HCT116 (cell line): ENCODE measurements at places on chromosomes 3 and 15. TPM values are rescaled to one million over a fixed set of nuclear protein-coding genes. Genes with fewer than 3 reads are reported as not detected.
A peak's percentile ranks its signal among the peaks of the same experiment; 100 is the strongest.

GRCh38 chr3:8884630-8885290 is 78.5 kb downstream of the RAD18 start:
- no peaks in the 10 kb centered on the region for H3K4me1 ChIP-seq
- H3K4me3 ChIP-seq, result no peak overlapping the region
- DNase-seq, result no peak
- no peaks in the 10 kb centered on the region for H3K27me3 ChIP-seq
- peaks cover 12% of the 10 kb centered on the region; the same call in 1 of the 2 replicates for H3K36me3 ChIP-seq

The GOLGA8J gene
- not detected for total RNA-seq

The NPAP1 gene
- total RNA-seq, result not detected

DNA sequence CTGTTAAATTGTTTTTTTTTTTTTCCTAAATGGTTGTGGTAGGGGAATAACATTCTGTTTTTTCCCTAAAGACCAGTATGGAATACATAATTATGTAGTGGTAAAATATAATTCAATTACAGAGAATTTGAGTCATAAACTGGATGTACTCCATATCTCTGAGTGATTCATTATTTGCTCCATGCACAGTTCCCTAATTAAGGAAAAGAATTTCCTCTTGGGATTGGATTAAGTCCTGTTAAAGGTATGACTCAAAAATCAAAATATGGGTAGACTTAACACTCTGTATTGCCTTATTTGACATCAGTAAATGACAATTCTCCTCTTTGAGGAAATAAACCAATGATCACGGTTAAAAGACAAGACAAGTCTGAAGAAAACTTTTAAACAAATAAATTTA is 78.0 kb upstream of the KCNH8 start:
- no peak for DNase-seq
- H3K4me1 ChIP-seq, result no peaks in the 10 kb centered on the region
- no peak overlapping the region for H3K4me3 ChIP-seq
- H3K27ac ChIP-seq, result no peak overlapping the region

DNA sequence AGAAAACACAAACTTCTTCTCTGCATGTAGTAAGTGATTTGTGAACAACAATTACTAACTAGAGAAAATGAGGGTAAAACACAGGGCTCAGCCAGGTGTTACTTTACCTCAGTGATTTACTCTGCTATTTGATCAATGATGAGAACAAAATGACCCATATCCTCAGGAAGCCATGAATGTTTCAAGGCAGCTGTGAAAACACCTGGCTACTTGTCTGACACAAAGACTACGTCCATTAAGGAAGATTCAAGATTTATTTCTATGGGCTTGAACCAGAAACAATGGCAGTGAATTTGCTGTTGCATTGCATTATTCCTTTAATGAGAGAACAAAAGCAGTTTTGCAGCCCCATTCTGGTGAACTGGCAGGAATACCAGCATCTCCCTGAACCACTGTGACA is 374.6 kb upstream of the ARL6 start:
- H3K4me3 ChIP-seq, result no peak overlapping the region
- H3K36me3 ChIP-seq, result no peaks in the 10 kb centered on the region
- no peaks in the 10 kb centered on the region for H3K27me3 ChIP-seq
- no peak for DNase-seq
- H3K4me1 ChIP-seq, result no peaks in the 10 kb centered on the region
- H3K27ac ChIP-seq, result no peak overlapping the region

The PRRT3 gene
- total RNA-seq, result 0.96 TPM

The GAP43 gene
- total RNA-seq, result not detected

DNA sequence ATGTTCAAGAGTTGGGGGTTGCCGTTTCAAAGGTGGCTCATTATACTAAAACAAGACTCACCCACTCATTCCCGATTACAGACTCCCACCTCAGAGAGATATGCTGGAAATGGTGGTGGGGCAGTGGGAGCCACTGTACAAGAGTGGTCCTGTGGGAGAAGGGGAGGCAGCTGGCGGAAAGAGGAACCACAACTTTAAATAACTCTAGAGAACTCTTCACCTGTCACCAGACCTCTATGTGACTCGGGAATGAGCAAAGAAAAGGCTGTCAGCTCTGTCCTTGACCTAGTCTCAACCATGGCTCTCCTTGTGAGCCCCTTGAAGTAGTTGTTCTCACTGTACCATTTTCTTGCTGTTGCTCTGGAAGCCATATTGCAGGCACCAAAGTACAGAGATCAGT is 293.8 kb downstream of the CHST2 start:
- no peak overlapping the region for H3K4me3 ChIP-seq
- no peaks in the 10 kb centered on the region for H3K36me3 ChIP-seq
- H3K27ac ChIP-seq, result no peak overlapping the region
- no peaks in the 10 kb centered on the region for H3K4me1 ChIP-seq

GRCh38 chr15:39583596-39584265 is 2.9 kb downstream of the THBS1 start:
- H3K4me3 ChIP-seq, result no peak overlapping the region
- H3K4me1 ChIP-seq, result peaks cover 29% of the 10 kb centered on the region
- DNase-seq, result no peak
- no peaks in the 10 kb centered on the region for H3K27me3 ChIP-seq
- H3K27ac ChIP-seq, result no peak overlapping the region

DNA sequence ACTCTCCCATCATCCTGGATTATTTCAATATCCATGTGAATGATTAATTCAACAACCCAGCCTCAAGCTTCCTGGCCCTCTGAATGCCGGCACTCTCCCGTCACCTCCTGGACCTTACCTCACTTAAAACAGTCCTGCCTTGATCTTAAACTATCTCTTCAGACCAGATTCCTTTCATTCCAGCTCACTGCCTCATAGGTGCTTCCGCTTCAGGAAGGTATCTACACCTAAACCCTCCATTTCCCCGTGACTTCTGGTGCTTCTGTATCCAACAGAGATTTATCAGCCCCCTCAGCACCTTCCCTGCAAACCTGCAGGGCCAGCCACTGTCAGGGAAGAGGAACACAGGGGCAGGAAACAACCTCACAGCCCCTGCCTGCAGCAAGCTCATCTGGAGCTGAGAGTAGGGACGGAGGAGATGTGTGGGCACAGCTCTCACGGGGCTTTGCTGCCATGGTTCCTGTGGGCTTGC is 98.9 kb upstream of the TJP1 start:
- DNase-seq, result peak; percentile 59
- H3K36me3 ChIP-seq, result no peaks in the 10 kb centered on the region
- peak overlapping the region; percentile 68 for H3K27ac ChIP-seq
- peaks cover 70% of the 10 kb centered on the region for H3K4me1 ChIP-seq

DNA sequence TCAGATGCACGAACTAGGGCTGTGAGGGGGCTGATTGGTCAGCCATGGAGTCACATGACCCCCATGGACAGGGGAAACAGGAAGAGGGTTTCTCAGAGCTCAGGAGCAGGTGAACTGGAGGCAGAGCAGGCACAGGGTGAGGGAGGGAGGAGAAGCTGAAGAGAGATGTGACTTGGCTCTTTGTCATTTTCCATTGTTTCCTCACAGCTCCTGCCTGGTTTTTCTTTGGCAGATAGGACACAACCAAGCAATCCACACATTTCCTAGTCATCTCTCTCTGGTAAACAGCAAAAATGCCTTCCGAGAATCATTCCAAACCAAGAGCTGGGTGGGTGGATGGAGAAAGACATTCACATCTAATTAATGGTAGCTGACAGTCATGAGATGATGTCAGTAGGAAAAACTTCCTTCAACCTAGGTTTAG is 43.4 kb upstream of the LMCD1 start:
- H3K27ac ChIP-seq, result no peak overlapping the region
- H3K36me3 ChIP-seq, result no peaks in the 10 kb centered on the region
- H3K4me1 ChIP-seq, result no peaks in the 10 kb centered on the region

The CNTN3 gene
- total RNA-seq, result not detected

DNA sequence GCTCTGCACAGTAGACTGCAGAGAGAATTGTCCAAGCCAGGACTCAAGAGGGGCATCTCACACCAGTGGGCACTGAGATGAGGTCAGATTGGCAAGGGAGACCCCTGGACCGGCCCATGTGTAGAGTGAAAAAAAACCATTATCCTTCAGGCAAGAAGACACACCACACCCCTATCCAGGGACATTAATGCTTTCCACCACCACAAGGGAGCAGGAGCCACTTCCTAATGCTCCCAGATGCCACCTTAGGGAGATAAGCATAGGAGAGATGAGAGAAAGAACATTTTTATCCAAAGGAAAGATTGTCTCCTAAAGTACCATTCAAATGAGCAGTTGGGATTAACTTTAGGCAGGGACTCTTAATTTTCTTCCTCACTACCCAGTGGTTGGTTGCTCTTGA is 109.6 kb upstream of the PTX3 start:
- no peak overlapping the region for H3K4me3 ChIP-seq
- H3K4me1 ChIP-seq, result no peaks in the 10 kb centered on the region
- DNase-seq, result no peak
- H3K27ac ChIP-seq, result no peak overlapping the region
- no peaks in the 10 kb centered on the region for H3K36me3 ChIP-seq
- H3K27me3 ChIP-seq, result no peaks in the 10 kb centered on the region

The MUC20 gene
- total RNA-seq, result 2.4 TPM

GRCh38 chr15:57019496-57020160 is 101.2 kb downstream of the TCF12 start:
- no peak for DNase-seq
- H3K36me3 ChIP-seq, result no peaks in the 10 kb centered on the region
- H3K27me3 ChIP-seq, result no peaks in the 10 kb centered on the region

DNA sequence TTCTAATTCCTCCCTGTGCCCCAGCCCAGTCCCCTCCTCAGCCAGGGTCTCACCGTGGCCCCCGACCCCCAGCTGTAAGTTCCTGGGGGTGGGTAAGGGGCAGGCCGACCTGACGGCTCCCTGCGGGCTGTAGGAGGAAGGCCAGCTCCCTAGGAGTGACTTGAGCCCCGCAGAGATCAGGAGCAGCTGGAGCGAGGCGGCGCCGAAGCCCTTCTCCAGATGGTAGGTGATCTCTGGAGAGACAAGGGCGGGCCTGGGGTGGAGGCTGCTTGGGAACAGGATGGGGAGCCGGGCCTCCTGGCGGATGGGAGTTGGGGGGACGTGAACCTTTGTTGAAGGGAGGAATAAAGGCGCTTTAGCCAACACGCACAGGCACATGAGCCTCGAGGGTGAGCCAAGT is 4.2 kb downstream of the SLC28A1 start:
- no peaks in the 10 kb centered on the region for H3K36me3 ChIP-seq
- no peak overlapping the region for H3K27ac ChIP-seq
- H3K27me3 ChIP-seq, result no peaks in the 10 kb centered on the region
- DNase-seq, result no peak
- H3K4me1 ChIP-seq, result no peaks in the 10 kb centered on the region
